ENCODE measurements at places on chromosomes 3 and 15. TPM values are rescaled to one million over a fixed set of nuclear protein-coding genes. Genes with fewer than 3 reads are reported as not detected.

GRCh38 chr3:169539856-169540255, 123.7 kb downstream of the MECOM start:
- H3K4me3 ChIP-seq, result no peak overlapping the region
- DNase-seq, result no peak
- H3K27ac ChIP-seq, result no peak overlapping the region

DNA sequence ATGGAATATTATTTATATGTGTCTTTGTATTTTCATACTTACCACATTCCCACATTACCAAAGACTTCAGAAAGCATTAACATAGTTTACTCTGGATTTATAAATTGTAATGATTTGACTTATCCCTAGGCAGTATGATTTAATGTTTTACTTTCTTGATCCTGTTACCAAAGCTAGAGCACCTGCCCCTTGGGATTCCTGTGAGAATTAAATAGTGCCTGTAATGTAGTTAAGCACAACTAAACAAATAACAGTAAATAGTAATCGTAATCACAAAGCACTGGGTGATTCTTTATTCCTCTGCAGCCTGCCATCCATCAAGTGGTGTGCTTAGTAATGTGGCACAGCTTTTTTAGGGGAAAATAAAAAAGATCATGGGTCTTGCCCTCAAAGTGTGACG, 39.1 kb downstream of the ATP2C1 start:
- peaks cover 14% of the 10 kb centered on the region for H3K4me1 ChIP-seq
- H3K36me3 ChIP-seq, result peaks cover 24% of the 10 kb centered on the region
- no peak overlapping the region for H3K4me3 ChIP-seq
- no peak overlapping the region for H3K27ac ChIP-seq

GRCh38 chr3:177689077-177689476, 491.8 kb upstream of the TBL1XR1 start:
- H3K36me3 ChIP-seq, result no peaks in the 10 kb centered on the region
- H3K27ac ChIP-seq, result no peak overlapping the region
- DNase-seq, result no peak
- H3K4me3 ChIP-seq, result no peak overlapping the region

Gene C3orf80
- 0.07 TPM for total RNA-seq

Gene GABRB3
- total RNA-seq, result not detected

Gene TMC3
- not detected for total RNA-seq

Gene SST
- total RNA-seq, result not detected
